Vagina (tissue), 2 donors: ENCODE measurements at places on chromosomes 4 and X. TPM values are rescaled to one million over a fixed set of nuclear protein-coding genes. Genes with fewer than 3 reads are reported as not detected.

DNA sequence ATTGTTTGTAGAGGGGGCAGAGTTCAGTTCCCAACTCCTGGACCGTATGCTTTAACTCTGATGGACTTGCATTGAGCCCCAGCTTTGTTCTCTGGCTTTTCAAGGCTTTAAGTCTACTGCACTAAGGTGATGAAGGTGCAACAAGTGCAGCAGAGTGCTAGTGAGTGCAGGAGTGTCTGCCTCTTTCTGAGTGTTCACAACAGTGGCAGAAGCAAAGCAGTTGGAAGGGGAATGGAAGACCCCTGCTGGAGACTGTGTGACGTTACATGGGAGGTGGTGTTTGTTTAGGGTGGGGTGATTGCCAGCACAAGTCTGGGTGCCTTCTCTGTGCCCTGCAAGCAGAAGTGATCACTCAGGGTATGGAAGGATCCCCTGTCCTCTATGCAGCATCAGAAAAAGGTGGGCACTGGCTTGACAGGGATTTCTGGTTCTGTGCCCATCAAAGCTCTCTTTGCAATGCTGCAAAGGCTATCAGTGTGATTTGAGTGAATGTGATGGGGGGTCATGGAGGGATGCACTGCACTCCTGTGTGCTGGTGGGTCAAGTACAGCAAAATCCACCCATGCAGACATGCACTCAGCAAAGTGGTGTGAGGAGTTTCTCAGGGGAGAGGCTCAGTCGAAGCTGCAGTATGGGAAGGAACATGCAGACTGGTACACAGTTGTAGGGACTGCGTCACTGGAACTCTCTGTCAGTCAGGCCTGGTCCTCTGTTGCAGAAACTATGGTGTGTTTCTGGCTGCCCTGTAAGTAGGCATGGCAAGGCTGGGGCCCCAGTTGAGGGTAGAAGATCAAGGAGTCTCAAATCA, 70.9 kb upstream of the UGT2B7 start:
- no peak for DNase-seq
- H3K36me3 ChIP-seq = no peaks in the 10 kb centered on the region
- H3K4me3 ChIP-seq = no peak overlapping the region

VCX2 gene
- not detected for total RNA-seq

DNA sequence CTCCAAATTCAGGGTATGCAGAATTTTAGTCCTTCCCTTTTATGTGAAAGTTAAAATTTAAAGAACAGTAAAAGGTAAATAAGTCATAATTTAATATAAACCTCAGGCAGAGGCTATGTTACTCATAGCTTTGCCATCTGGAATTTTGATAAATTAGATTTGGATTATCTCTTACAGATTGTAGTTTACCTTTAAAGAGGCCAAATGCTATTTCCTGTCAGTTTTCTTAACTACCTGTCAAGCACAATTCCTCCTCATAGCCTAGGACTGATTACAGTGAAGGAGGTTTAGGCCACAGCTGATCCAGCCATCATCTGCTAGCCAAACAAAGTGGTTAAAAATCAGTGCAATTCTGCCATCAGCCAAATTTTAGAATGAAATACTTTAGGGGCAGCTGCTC, 128.1 kb downstream of the MFAP3L start:
- no peaks in the 10 kb centered on the region for H3K4me1 ChIP-seq
- no peak overlapping the region for H3K27ac ChIP-seq
- DNase-seq = no peak
- H3K4me3 ChIP-seq = no peak overlapping the region
- no peaks in the 10 kb centered on the region for H3K36me3 ChIP-seq
- no peaks in the 10 kb centered on the region for H3K27me3 ChIP-seq

RHOXF1 gene
- total RNA-seq = not detected

GRCh38 chr4:181685461-181685860, 557.7 kb upstream of the TENM3 start:
- no peaks in the 10 kb centered on the region for H3K27me3 ChIP-seq
- no peaks in the 10 kb centered on the region for H3K36me3 ChIP-seq
- H3K4me1 ChIP-seq = no peaks in the 10 kb centered on the region
- H3K4me3 ChIP-seq = no peak overlapping the region

NDUFB11 gene
- 63.8 TPM for total RNA-seq

FAM241A gene
- total RNA-seq = 3.4 TPM

GRCh38 chr4:83114576-83114975, at the start of gene PLAC8:
Gene PLAC8 (minus strand): TSS chr4:83114729. CDS start chr4:83107921, 6,808 bp downstream.
- no peaks in the 10 kb centered on the region for H3K36me3 ChIP-seq
- no peak within 1 kb of the TSS for H3K4me3 ChIP-seq
- H3K27me3 ChIP-seq = no peaks in the 10 kb centered on the region
- no peak for DNase-seq
- H3K4me1 ChIP-seq = peaks cover 1% of the 10 kb centered on the region

- H3K27ac ChIP-seq = no peak overlapping the region
- H3K27me3 ChIP-seq = no peaks in the 10 kb centered on the region
- no peak for DNase-seq
- peaks cover 7% of the 10 kb centered on the region for H3K4me1 ChIP-seq
- no peaks in the 10 kb centered on the region for H3K36me3 ChIP-seq
Measured at GRCh38 chr4:7367864-7368277, 66.9 kb downstream of the PSAPL1 start.

MAGEA11 gene
- not detected for total RNA-seq

RBM41 gene
- total RNA-seq = 11.5 TPM

- DNase-seq = no peak
- H3K4me3 ChIP-seq = no peak overlapping the region
- H3K27ac ChIP-seq = no peak overlapping the region
- no peaks in the 10 kb centered on the region for H3K4me1 ChIP-seq
- no peaks in the 10 kb centered on the region for H3K27me3 ChIP-seq
Measured at GRCh38 chr4:141331534-141332358, 111.1 kb downstream of the ZNF330 start.

DNA sequence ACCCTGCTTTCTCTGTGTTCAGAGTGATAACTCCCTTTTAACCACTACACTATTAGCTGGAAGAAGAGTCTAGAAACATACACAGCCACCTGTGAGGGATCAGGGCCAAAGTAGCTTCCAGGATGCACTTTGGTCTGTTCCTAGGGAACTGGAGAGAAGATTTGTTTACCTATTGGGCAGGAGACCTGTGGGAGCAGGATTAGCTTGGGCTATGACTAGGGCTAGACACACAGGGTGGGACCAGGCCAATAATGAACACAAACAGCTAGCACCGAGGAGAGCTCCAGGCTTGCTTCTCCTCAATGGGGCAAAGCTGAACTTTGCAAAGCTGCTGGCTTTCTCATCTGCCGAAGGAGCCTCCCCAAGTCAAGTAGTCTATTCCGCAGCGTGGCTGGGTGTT, 24.4 kb upstream of the MAP7D3 start:
- no peaks in the 10 kb centered on the region for H3K4me1 ChIP-seq
- no peaks in the 10 kb centered on the region for H3K27me3 ChIP-seq

DNA sequence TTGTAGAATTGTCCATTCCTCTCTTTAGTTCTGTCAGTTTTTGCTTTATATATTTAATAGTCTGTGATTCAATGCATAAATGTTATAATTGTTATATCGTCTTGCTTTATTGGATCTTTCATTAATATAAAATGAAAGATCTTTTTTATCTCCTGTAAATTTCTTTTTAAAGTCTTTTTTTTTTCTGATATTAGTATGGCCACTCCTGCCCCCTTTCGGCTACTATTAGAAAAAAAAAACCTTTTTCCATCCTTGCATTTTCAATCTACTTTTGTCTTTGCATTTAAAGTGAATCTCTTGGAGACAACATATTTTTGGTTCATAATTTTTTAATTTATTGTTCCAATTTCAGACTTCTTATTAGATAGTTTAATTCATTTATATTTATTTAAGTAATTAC, 677.4 kb upstream of the NDST4 start:
- no peaks in the 10 kb centered on the region for H3K27me3 ChIP-seq
- no peaks in the 10 kb centered on the region for H3K36me3 ChIP-seq
- no peak overlapping the region for H3K27ac ChIP-seq
- no peaks in the 10 kb centered on the region for H3K4me1 ChIP-seq

- no peak overlapping the region for H3K4me3 ChIP-seq
- H3K4me1 ChIP-seq = no peaks in the 10 kb centered on the region
- no peaks in the 10 kb centered on the region for H3K27me3 ChIP-seq
- H3K27ac ChIP-seq = no peak overlapping the region
Measured at GRCh38 chrX:112695494-112695893, 15.8 kb upstream of the LHFPL1 start.

SLC10A6 gene
- total RNA-seq = 28.2 TPM

GRCh38 chr4:13355111-13355880, 128.8 kb downstream of the RAB28 start:
- no peaks in the 10 kb centered on the region for H3K27me3 ChIP-seq
- no peak overlapping the region for H3K27ac ChIP-seq
- no peak overlapping the region for H3K4me3 ChIP-seq

GRCh38 chr4:57211131-57211530, 100.9 kb upstream of the IGFBP7 start:
- H3K4me1 ChIP-seq = no peaks in the 10 kb centered on the region
- no peak overlapping the region for H3K27ac ChIP-seq
- no peak overlapping the region for H3K4me3 ChIP-seq
- no peaks in the 10 kb centered on the region for H3K36me3 ChIP-seq
- H3K27me3 ChIP-seq = no peaks in the 10 kb centered on the region
- no peak for DNase-seq

DNA sequence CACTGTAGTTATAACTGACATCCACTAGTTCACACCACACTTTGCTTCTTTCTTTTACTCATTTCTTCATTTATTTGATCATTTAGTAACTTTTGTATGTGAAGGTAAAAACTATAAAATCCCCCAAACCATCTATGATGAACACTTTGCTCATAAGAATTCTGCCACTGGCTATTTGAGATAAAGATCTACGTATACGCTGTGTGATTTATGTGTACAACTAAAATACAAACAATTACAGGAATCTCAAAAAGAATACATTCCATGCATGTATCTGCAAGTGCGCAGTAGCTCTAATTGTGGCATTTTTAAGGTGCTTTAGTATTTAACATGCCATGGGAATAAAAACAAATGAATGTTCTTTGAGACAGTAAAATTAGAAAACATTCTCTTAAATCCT, 156.9 kb upstream of the NAP1L5 start:
- no peaks in the 10 kb centered on the region for H3K36me3 ChIP-seq
- H3K27me3 ChIP-seq = no peaks in the 10 kb centered on the region
- no peak overlapping the region for H3K27ac ChIP-seq
- no peak for DNase-seq
- H3K4me3 ChIP-seq = no peak overlapping the region
- peaks cover 11% of the 10 kb centered on the region for H3K4me1 ChIP-seq

DNA sequence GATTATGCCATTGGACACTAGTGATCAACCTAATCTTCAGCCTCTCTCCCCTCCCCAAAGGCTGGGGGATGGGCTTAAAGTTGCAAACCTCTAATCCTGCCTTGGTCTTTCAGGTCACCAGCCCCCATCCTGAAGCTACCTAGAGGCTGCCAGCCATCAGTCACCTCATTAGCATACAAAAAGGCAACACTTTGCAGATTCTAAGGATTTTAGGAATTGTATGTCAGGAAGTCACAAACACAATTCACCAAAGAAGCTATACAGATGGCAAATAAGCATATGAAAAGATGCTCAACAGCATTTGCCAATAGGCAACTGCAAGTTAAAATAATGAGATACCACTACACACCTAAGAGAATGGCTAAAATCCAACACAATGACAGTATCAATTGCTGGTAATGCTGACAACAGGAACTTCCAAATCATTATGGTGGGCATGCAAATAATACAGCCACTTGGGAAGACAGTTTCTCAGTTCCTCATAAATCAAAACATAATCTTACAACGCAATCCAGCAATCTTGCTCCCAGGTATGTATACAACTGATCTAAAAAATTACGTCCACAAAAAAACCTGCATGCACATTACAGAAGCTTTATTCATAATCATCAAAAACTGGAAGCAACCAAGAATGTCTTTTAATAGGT, 9.0 kb upstream of the PIM2 start:
- no peak overlapping the region for H3K4me3 ChIP-seq
- no peaks in the 10 kb centered on the region for H3K4me1 ChIP-seq
- no peak for DNase-seq
- H3K36me3 ChIP-seq = no peaks in the 10 kb centered on the region

DNA sequence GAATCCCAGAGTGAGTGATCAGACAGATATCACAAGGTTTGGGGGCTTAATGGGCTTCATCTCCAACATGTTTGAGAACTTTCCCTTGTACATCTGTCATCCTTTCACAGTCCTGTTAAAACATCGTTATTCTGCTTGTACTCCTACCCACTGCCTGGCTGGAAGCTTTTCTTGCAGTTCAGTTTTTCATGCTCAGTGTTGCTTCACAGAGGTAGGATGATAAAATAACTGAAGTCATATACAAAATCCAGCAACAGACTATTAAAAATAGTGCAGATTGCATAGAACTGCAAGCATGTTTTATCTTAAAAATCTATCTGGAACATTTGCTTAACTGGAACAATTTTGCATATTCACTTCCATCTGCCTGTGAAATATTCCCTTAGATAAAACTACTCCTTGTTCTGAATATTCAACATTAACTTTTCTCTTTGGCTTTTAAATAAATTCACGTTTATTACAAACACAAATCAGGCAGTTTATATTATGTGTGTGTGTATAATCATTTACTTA, 579.6 kb upstream of the IGFBP7 start:
- no peak for DNase-seq
- H3K4me3 ChIP-seq = no peak overlapping the region
- no peaks in the 10 kb centered on the region for H3K27me3 ChIP-seq
- H3K36me3 ChIP-seq = no peaks in the 10 kb centered on the region
- no peak overlapping the region for H3K27ac ChIP-seq
- no peaks in the 10 kb centered on the region for H3K4me1 ChIP-seq

- no peak overlapping the region for H3K4me3 ChIP-seq
- H3K27me3 ChIP-seq = no peaks in the 10 kb centered on the region
- no peaks in the 10 kb centered on the region for H3K4me1 ChIP-seq
- DNase-seq = no peak
- H3K27ac ChIP-seq = no peak overlapping the region
- no peaks in the 10 kb centered on the region for H3K36me3 ChIP-seq
Measured at GRCh38 chrX:76279007-76279406, 106.1 kb downstream of the PBDC1 start.

DNA sequence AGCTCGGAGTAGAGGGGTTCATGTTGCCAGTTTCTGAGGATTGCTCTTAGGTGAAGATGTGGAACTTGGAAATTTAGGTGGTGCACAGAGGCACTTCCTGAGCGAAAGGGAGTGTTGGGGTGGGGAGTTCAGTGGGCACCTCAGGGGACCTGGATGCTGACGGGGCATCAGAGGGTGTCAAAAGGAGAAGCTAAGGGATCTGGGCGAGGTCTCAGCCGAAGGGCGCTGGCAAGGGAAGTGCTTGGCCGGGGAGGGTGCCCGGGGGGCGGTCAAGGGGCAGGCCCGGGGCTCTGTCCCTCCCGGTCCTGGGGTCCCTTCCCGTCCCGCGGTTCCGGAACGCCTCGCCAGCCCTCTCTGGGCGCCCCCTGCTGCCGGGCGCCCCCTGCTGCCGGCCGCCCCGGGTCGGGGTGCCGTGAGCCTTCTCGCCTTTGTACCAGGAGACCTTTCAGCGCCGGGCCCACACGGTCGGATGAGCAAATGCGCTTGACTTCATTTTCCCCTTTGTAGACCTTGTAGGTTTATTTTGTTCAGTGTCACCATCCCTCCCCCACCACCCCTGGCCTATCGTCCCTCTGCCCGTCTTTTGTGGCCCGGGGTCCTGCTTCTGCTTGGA, 3.0 kb upstream of the PHOX2B start:
- H3K4me3 ChIP-seq = no peak overlapping the region
- peaks cover 11% of the 10 kb centered on the region for H3K27me3 ChIP-seq
- no peak for DNase-seq
